ENCODE measurements at places on chromosomes 2 and 18.
A peak's percentile ranks its signal among the peaks of the same experiment; 100 is the strongest.

GRCh38 chr2:48120112-48120511, 213.8 kb upstream of the FBXO11 start:
- H3K4me1 ChIP-seq = no peaks in the 10 kb centered on the region
- no peak for ATAC-seq
- no peak overlapping the region for H3K4me3 ChIP-seq
- H3K27ac ChIP-seq = no peak overlapping the region

- no peak overlapping the region for H3K4me3 ChIP-seq
- no peaks in the 10 kb centered on the region for H3K4me1 ChIP-seq
- no peaks in the 10 kb centered on the region for H3K36me3 ChIP-seq
Observed at GRCh38 chr2:142218471-142218870, 87.7 kb upstream of the LRP1B start.

DNA sequence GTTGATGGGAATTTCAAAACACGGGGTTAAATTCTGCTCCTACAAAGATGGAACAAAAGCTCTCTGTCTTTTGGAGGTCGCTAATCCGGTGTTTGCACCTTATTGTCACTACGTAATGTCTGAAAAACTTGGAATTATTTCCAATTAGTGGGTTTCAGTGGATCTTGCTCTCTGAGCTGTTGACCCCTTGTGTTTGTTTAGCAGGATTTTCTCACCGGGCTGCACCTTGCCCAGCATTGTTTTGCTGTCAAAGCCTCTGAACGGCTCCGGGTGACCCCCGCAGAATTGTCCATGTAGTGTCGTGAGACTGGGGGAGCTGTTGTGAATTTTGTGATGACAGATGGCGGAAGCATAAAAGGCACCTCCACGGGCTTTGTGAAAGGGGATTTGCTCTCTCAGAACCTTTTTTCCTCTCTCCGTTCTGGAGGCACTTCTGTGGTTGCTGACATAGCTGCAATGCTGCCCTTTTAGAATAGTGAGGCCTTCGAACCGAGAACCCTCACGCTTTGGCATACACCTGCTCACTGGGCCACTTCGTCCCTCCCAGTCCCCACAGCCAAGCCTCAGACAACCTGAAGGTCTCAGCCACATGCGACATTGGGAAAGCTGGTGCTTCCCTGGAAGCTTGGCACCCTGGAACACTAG, 129.4 kb downstream of the ACOXL start:
- peaks cover 49% of the 10 kb centered on the region for H3K27me3 ChIP-seq
- no peaks in the 10 kb centered on the region for H3K4me1 ChIP-seq
- no peak for ATAC-seq
- no peak overlapping the region for H3K4me3 ChIP-seq
- H3K36me3 ChIP-seq = no peaks in the 10 kb centered on the region
- H3K27ac ChIP-seq = no peak overlapping the region

- no peaks in the 10 kb centered on the region for H3K27me3 ChIP-seq
- ATAC-seq = no peak
- no peak overlapping the region for H3K4me3 ChIP-seq
- peak overlapping the region; percentile 46 for H3K27ac ChIP-seq
- no peaks in the 10 kb centered on the region for H3K4me1 ChIP-seq
Observed at GRCh38 chr2:3626812-3627499, 31.0 kb upstream of the ALLC start.
